Daoy (cell line): ENCODE measurements at places on chromosomes 12 and 14. TPM values are rescaled to one million over a fixed set of nuclear protein-coding genes. Genes with fewer than 3 reads are reported as not detected.

Gene C12orf42
- total RNA-seq = not detected in 2 replicates

Gene RTL1
- total RNA-seq = not detected in 2 replicates

Gene IRF9
- 7.9 and 25.5 TPM in 2 replicates for total RNA-seq

Gene TEX52
- not detected in 2 replicates for total RNA-seq

Gene DNAJC22
- total RNA-seq = 2.4 and 2.7 TPM in 2 replicates

Gene CD163
- under 0.01 TPM in 1 of 2 replicates, not detected in the other for total RNA-seq

Gene LBHD2
- not detected in 2 replicates for total RNA-seq

Gene SLC7A7
- total RNA-seq = 0.51 and 1.8 TPM in 2 replicates

Gene PIWIL1
- total RNA-seq = 0.68 and 1.8 TPM in 2 replicates

Gene WDHD1
- total RNA-seq = 31.0 and 32.5 TPM in 2 replicates

Gene SALL2
- total RNA-seq = 3.3 and 4.7 TPM in 2 replicates

Gene CEBPE
- total RNA-seq = not detected in 2 replicates

Gene CSAD
- total RNA-seq = 4.7 and 11.0 TPM in 2 replicates
